ENCODE measurements at places on chromosomes 1 and 21.

- no peak for DNase-seq
These were observed 4.1 kb upstream of the GRIK3 start for GRCh38 chr1:37038227-37039093.

- DNase-seq: peak; percentile 66
These were observed 9.8 kb upstream of the SFN start for GRCh38 chr1:26853156-26853555.

DNA sequence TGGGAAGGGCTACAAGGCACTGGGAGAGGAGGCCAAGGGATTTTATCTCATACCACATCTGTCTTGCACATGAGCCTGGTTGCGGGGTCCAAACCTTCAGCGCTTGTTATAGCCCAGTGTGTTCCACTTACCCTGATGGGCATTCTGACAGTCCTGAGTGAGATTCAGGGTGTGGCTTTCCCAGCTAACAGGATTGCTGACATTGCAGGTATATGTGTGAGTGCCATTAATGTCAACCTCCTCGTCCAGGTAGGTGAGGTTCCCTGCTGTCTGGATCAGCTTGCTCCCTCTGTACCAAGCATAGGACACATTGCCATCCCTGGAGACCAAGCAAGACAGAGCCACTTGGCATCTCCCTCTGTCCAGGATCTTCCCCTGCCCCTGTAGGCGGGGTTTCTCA is 21.6 kb downstream of the CD244 start:
- DNase-seq: no peak

DNA sequence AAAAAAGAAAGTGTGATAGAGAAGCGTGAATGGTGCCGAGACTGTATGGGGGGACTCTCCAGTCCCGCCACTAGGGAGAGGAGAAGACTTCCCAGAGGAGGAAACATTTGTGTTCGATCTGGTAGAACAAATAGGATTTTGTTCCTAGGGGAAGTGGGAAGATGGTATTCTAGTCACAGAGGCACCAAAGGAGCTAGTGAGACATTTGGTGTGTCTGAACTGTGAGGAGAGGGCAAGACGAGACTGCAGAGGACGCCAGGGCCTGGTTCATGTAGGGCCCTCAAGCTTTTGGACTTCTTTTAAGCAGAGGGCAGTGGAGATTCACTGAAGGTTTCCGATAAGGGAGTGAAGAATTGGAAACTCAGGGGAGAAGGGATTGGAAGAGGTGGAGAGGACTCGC is 2.9 kb downstream of the BTBD19 start:
- no peak for DNase-seq

- no peak for DNase-seq
These were observed 60.5 kb upstream of the PRMT6 start for GRCh38 chr1:106995970-106996369.

GRCh38 chr1:198108636-198109370 is 48.0 kb upstream of the NEK7 start:
- no peak for DNase-seq

GRCh38 chr1:25715888-25716287 is 84.1 kb upstream of the SELENON start:
- DNase-seq: no peak

- DNase-seq: no peak
These were observed 12.5 kb downstream of the PM20D1 start for GRCh38 chr1:205837382-205837970.

- no peak for DNase-seq
These were observed 96.7 kb upstream of the KCNA3 start for GRCh38 chr1:110771245-110772022.

GRCh38 chr1:4375812-4376211 is 278.6 kb upstream of the AJAP1 start:
- DNase-seq: no peak

DNA sequence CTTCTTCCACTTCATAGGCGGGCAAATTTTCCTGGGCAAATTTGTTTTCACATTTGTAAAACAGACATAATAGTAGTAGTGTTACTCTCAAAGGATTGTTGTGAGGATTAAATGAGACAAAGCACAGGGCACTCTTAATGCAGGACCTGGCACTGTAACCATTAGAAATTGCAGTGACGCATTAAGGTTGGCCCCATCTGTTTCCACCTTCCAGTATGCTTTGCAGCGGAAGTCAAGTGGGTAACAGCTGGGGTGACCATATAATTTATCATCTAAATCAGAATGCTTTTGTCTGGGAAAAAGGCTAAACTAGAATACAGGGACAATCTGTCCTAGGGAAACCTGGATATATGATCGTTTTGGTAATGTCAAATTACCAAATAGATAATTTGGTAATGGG is 132.5 kb upstream of the CACHD1 start:
- DNase-seq: no peak

- no peak for DNase-seq
These were observed 8.6 kb downstream of the AVPR1B start for GRCh38 chr1:206108635-206109034.

DNA sequence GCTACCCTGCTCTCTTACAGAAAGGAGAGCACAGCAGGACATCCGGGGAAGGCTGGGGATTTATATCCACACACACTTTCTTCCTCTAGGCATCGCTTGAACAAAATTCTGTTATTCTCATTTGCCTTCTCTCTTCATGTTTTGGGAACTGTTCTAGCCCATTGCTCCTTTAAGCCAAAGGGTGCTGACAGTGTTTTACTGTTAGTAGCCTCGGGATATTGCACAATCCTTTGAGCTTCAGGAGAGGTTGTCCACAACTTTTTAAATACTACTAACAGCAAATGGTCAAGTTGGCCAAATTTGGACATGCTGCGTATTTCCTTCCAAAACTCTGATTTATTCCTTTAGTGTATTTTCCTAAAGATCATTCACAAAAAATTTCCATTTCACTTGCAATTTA is 579.2 kb upstream of the RGS18 start:
- no peak for DNase-seq

DNA sequence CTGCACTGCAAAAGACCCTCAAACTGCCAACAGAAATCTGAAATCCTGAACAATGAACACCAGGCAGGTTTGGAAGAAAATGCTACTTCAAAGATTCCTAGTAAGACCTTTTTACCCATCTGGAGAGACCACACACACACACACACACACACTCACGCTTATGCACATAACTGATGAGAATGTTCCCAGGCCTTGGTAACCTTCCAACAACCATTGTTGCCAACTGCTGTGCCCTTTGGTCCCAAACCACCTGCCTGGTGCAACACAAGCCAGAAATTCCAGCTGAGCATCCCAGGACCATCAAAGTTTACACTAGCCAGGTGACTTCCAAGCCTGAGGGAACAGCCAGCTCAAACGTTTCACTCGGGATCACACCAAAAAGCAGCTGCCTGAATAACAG is 56.9 kb downstream of the SEC16B start:
- no peak for DNase-seq

- DNase-seq: no peak
These were observed 1.7 kb downstream of the ODF2L start for GRCh38 chr1:86394416-86394815.

GRCh38 chr1:230627767-230628166 is 14.5 kb upstream of the COG2 start:
- no peak for DNase-seq

GRCh38 chr1:188489336-188490112 is 1660.8 kb downstream of the PLA2G4A start:
- no peak for DNase-seq

GRCh38 chr1:151342569-151342968 is 4.5 kb downstream of the RFX5 start:
- DNase-seq: no peak

DNA sequence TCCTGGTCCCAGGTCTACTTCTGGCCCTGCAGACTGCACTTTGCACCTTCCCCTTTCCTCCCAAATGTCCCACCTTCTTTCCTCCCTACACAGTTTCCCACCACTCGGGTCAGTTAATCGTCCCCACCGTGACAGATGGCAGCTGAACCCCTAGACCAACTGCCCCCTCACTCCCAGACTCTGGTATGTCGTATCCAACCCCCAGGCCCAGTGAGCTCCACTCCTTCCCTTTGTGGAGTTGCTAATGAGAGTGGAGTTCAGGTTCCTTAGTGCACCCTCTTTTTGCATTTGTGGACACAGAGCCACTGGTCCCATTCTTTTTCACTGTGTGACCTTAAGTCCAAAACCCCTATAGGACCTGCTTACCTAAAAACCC is 1.8 kb downstream of the MAN1C1 start:
- no peak for DNase-seq

- DNase-seq: no peak
These were observed 73.8 kb downstream of the POU2F1 start for GRCh38 chr1:167294528-167294927.

DNA sequence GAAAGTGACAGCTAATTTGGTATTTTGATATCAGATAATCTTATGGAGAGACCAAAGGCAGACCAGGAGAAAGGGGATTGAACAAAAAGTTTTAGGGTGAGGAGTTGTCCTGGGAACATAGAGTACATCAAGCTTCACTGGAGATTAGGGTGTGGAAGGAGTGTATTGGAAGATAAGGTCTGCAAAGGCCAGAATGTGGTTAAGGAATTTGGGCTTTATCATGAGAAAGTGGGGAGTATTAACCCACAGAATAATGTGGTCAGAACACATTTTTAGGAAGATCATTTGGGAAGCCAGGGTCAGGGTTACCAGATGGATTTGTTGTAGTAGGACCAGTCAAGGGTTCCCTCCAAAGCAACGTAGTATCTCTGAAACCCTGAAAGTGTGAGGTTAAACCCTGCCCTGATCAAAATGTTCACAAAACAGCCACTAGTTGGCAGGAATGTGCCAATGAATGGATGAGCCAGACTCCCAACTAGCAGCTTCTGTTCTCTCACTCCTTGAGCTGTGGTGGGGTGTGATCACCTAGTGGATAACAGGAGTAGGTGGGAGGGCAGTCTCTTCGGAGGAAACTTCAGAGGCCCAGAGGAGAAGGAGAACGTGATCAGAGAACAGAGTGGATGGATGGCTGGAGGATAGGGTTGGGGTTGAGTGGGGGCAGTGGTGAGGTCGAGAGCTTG is 35.8 kb downstream of the SLC2A1 start:
- no peak for DNase-seq

DNA sequence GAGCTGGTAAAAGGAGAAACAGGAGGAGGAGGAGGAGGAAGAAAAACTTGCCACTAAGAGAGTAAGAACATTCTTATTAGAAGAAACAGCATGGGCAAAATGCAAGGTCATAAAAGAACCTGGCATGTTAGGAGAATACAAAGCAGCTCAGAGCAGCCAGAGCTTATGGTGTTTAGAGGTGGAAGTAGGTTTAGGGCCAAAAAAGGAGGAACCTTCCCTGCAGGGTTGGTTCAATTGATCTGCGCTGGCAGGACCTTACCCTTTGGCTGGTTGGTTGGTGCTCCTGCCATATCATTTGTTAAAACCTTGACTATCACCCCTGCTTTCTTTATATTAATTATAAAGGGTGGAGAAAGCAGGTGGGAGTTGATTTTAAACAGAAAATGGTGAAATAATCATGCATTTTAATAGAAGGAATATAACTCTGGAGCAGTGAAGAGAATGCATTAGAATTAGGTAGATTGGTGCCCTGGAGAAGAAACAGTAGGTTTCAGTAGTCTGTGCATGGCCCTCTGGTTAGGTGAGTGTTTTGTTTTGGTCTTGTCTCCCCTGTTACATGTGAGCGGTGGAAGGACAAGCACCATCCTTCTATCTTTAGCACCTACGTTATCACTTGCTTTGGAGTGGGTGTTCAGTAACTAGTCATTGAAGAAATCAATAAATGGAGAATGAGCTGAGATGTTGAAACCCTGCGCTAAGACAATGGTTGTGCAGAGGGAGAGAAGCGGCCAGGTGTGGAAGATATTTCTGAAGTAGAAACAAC is 110.4 kb upstream of the NGF start:
- no peak for DNase-seq

GRCh38 chr1:87084244-87084836 is 169.9 kb downstream of the HS2ST1 start:
- DNase-seq: no peak

DNA sequence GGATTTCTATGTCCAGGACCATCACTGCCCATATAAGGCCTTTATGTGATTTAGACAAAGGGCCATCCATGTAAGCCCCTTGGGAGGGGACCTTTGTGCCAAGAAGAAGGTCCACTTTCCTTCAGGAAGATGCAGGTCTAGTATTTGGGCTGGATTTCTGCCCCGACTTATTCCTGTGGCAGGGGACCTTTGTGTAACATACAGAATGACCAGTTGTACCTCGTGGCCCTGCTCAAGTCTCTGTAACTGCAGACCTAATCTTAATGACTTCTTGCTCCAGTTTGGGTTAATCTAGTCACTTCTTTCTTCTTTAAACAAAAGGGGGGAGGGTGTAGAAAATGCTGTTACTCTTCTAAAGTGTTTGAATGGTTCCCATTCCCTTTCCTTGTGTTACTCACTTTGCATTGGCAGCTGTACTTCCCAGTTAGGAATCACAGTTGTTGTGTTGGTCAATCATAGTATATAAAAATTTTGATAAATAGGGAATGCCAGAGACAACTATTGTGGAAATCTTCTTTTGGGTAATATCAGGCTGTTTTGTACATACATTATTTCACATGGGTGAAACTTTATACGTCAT is 54.2 kb downstream of the MIGA1 start:
- DNase-seq: no peak

- no peak for DNase-seq
These were observed 93.2 kb downstream of the KCTD3 start for GRCh38 chr1:215660259-215660658.

DNA sequence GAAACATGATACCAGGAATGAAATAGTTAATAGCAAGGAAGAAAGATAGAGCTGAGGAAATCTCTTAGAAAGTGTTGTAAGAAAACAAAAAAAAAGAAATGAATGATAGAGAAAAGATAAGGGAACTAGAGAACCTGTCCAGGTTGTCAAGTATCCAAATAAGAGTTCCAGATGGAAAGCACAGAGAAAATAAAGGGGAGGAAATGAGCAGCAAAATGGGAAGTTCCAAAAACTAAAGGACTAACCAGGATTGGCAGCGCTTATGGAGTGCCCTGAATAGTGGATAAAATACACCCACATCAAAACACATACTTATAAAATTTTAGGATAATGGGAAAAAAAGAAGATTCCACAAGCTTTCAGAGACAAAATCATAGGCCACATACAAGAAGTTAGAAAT is 55.2 kb downstream of the ARHGAP29 start:
- no peak for DNase-seq

DNA sequence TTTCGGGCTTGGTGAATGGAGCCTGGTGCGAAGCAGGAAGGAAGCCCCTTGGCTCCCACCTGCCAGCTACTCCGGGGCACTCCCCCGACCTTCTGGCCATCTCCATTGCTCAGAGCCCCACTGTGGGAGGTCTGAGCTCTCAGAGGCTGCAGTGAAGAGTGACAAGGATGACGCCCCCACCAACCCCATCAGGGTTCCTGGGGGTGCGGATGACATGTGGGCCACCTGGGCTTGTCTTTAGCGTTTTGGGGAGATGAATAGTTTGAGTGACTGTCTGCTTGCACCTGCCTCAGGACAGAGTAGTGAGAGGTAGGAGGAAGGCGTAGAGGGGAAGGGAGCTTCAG is 43.2 kb upstream of the LBR start:
- DNase-seq: no peak

DNA sequence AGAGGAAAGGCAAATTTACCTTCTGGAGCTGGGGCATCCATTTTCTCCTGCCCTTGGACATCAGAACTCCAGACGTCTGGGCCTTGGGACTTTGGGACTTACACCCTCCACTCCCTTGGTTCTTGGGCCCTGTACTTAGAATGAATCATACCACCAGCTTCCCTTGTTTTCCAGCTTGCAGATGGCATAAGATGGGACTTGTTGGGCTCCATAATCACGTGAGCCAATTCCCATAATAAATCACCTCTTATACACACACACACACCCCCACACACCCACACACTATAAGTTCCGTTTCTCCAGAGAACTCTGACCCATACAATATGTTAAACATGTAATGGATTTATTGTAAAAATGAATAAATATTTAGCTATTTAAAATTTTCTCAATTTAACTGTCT is 185.7 kb downstream of the GIPC2 start:
- DNase-seq: no peak

All from stimulated activated CD8-positive, alpha-beta memory T cell treated with anti-CD3 and anti-CD28 coated beads, Interleukin-4, amount 100 ng/mL, for 4 hours (primary cell).